HAP-1 (cell line): ENCODE measurements at places on chromosomes 5 and 9.
A peak's percentile ranks its signal among the peaks of the same experiment; 100 is the strongest.

DNA sequence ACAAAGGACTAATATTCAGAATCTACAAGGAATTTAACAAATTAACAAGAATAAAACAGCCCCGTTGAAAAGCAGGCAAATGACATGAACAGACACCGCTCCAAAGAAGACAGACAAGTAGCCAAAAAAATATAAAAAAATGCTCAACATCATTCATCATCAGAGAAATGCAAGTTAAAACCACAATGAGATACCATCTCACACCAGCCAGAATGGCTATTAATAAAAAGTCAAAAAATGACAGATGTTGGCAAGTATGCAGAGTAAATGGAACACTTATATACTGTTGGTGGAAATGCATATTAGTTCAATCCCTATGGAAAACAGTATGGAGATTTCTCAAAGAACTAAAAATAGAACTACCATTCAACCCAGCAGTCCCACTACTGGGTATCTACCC, 302.7 kb upstream of the RGMB start:
- DNase-seq, result no peak

GRCh38 chr5:9775339-9775738, 145.2 kb upstream of the TAS2R1 start:
- no peak for DNase-seq

DNA sequence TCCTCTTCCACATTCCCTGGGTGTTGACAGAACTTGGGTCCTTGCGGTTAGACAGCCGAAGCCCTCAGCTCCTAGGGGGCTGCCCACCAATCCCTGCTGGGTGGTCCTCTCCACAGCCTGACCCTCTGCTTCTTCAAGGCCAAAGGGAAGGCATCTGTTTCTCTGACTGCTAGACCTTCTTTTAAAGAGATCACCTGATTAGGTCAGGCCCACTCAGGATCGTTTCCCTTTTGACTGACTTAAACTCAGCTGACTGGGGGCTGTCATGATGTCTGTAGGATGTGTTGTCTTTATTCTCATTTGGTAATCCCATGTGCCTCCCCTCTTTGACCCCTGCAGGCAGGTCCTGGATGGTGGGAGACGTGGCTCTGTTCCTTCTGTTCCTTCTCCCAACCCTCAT, 207.5 kb downstream of the PAX5 start:
- DNase-seq, result no peak

GRCh38 chr5:107090506-107090905, 580.2 kb downstream of the EFNA5 start:
- peak; percentile 100 for DNase-seq

- DNase-seq, result no peak
Observed at GRCh38 chr5:154480847-154481246, 2.8 kb upstream of the HAND1 start.

DNA sequence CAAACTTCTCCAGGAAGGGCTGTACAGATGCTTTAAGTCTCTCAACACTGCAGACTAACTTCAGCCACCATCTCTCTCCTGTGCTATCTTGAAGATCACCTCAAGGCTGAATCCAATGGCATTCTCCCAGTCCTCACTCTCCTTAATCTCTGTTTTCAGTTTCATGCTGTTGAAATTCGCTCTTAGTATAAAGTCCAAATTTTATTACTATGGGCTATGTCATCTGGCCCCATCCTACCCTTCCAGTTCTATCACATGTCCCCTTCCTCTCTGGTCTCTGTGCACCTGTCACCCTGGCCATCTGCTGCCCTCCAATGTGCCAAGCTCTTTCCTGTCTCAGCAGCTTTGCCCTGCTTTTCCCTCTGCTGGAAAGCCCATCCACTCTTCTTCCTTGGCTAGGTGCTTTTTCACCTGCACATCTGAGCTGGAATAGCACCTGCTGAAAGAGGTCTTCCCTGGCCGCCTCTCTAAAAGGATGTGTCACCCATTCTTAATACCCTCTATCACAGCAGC, 284.7 kb upstream of the MAP3K1 start:
- no peak for DNase-seq

GRCh38 chr5:122951658-122952057, 84.9 kb downstream of the PPIC start:
- DNase-seq, result no peak

DNA sequence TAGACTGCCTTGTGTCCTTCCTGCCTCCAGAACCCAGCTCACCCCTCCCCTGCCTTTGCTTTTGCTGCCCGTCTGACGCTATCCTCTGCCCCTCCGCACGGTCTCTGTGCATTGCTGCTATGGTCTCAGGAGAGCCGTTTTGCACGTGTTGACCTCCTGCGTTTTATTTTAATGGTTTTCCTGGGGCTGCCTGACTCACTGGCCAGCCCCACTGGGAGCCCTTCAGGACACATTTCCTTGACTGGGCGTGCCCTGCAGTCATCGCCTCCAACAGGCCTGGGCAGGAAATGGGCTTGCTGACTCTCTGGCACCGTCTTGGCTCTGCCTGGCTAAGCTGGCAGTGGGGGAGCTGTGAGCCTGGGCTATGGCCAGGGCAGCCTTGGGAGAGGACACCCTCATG, 17.9 kb upstream of the ASS1 start:
- DNase-seq, result no peak

GRCh38 chr9:124214596-124215367, 43.0 kb upstream of the NEK6 start:
- DNase-seq, result no peak

DNA sequence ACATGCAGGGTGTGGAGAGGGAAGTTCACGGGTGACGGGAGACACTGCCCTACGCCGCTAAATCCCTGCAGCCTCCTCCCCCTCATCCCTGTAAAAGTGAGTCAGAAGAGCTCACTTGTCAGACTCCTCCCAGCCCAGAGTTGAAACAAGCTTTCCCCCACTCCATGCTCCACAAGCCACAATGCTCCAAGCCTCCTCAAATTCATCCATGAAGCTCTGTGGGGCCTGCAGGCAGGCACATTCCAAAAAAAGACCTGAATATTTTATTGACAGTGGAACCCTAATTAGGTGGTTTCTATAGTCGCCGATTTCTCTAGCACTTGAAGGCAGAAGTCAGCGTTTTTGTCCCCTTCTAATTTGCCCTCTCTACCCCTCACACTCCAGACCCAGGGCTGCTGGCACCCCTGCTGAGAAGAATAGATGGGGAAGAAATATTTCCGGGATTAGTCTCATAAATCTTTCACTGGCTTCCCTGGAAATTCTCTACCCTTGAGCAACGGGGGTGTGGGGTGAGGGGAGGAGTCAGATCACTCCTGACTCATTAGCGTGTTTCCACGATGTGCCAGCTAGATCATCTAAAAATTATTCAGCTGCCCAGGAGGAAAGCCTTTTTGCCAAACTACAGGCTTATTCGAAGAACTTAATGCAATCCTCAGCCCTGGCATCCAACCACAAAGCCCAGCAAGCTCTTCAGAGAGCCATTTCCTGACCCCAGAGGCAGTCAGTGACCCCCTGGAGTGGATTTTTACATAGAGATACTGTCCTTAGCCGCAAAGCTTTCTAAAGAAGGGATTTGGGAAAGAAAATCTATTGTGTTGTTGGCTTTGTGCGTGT, 97.1 kb downstream of the ENC1 start:
- DNase-seq, result peak; percentile 57

- no peak for DNase-seq
Observed at GRCh38 chr9:37342895-37343294, 79.6 kb upstream of the GRHPR start.

GRCh38 chr9:78644359-78644758, 347.4 kb downstream of the PSAT1 start:
- no peak for DNase-seq

DNA sequence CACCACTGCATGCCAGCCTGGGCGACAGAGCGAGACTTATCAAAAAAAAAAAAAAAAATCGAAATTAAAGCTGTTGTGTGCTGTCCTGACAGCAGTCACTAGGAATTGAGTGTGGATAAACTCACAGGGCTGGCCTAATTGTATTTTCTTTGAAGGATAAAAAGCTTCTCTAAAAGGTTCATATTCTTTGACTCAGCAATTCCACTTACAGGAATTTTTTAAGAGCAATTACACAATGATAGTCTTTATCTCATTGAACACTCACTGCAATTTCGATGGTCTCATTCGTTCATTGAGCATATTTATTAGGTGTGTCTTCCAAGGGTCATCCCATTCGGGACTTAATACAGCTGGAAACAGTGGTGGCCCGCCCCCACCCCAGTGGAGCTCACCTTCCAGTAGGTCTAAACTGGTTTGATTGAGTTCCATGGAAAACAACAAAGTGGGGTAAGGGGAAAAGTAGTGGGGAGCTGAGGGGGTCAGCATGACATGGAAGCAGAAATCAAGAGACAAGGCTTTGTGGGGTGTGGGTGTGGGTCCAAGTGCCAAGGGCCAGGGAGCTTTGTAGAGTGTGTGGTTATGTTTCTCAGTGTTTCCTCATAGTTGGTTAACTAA, 6.7 kb downstream of the CDK9 start:
- no peak for DNase-seq

DNA sequence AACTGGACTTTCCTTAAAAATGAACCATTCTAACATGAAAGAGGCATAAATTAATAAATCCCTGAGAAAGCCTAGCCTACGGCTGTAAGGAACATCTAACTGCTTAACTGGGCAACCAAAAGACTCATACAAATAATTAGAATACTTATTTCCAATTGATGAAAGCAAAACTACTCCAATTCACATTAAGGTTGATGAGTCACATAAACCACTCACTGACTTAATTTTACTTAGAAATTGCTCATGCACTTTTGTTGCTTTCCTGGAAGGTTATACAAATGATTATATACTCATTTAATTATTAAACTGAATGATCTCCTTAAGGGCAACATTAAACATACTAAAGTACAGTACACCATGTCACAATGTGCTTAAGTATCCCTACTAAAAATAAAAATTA, 101.9 kb downstream of the NFIB start:
- DNase-seq, result no peak

- DNase-seq, result no peak
Observed at GRCh38 chr5:151745071-151745705, 13.2 kb downstream of the ATOX1 start.

DNA sequence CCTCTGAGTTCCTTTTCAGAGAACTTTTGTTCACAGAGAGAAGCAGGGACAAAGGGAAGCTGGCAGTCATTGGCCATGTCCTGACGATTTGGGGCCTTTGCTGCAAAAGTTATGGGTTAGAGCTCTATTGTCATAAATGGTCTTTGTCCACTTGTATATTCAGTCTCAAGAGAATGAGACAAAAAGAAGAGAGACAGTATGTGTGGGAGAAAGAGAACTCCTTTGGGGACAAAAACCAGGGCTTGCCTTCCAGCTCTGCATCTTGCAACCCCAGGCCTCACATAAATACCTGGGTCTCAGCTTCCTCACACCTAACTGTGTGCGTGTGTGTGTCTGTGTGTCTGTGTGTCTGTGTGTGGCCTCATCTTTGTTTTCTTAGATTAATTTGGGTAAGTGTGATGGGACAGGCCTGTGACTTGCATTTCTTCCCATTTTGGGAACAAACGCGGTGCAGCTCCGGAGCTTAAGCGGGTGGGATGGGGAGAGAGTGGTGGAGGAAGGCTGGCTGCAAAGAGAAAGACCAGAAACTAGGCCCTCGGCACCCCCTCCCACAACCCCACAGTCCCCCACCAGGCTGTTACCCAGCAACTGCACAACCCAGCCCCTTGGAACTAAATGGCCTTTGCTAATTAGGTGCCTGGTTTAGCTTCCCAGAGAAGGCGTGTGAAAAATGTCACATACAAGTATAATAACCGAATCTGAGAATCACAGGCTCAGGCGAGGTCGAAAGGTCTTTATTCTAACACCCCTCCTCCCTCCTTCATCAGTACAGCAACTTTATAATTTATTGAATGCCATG, 376.9 kb downstream of the CDK5RAP2 start:
- no peak for DNase-seq

DNA sequence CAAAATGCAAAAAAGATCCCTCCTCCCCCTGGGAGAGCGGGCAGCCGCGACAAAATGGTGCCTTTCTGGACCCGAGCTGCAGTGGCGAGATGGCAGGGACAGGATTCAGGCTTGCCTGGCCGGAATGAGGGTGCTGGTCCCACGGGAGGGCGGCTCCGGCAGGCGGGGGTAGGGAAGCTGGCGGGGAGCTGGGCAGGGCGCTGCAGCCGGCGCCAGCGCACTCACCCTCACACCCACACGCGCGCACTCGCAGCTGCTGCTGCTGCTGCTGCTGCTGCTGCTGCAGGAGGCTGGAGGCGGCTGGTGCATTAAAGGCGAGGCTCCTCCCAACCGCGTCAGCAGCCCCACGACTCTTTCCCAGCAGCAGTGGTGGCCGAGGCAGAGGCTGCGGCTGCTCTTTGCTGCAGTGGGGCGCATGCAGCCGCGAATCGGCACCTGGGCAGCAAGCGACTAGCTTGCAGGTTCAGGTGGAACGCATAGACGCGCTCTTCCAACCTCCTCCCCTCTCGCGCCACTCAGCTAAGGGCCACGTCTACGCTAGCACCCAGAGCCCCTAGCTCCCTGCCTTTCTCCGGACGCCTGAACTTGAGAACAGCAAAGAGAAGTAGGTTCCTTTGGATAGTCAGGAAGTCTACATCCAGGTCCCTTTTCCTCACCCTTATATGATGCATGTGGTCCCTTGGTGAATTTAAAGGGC, at the start of gene PPP2R2B:
Gene PPP2R2B (minus strand): TSS at position 282 of the 697 bp plus-strand sequence.
- DNase-seq, result peak; percentile 53

DNA sequence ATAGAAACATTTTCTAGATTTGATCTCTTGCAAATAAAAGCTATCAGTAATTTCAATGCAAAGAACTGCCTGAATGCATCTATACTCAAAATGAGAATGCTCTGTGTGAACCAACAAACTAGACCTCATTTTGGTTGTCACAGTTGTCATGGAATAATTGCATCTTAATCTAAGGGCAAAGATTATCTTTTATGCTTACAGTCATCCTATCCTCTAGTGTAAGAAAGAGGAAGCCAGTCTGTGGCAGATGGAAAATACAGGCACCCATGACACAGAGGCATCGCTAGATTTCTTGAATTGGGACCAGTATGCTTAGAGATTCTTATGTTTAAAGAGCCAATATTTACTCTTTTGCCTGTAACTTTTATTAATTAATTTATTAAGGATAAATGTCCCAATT, 95.0 kb downstream of the MACIR start:
- DNase-seq, result no peak

- DNase-seq, result no peak
Observed at GRCh38 chr9:110006657-110007056, 201.3 kb downstream of the C9orf152 start.
